ENCODE measurements at places on chromosomes 6 and 20.
A peak's percentile ranks its signal among the peaks of the same experiment; 100 is the strongest.

DNA sequence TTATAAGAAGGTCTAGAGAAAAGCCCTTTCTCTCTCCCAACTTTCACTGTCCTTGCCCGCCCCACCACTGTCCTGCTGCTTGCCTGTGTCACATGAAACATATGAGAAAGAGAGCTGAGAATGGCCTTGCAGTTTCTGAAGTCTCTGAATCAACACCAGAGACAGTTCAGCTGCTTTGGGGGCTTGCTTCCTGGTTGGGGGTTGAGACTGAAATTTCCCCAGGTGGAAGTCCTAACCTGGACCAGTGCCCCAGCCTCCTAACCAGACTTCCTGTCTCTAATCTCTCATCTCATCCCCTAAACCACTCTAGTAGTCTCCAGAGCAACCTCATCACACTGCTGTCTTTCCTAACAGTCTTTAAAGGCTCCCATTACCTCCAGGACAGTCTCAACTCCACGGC, 10.7 kb downstream of the TRAM2 start:
- no peak for DNase-seq

GRCh38 chr20:25044660-25045342, 13.1 kb downstream of the ACSS1 start:
- DNase-seq: no peak

DNA sequence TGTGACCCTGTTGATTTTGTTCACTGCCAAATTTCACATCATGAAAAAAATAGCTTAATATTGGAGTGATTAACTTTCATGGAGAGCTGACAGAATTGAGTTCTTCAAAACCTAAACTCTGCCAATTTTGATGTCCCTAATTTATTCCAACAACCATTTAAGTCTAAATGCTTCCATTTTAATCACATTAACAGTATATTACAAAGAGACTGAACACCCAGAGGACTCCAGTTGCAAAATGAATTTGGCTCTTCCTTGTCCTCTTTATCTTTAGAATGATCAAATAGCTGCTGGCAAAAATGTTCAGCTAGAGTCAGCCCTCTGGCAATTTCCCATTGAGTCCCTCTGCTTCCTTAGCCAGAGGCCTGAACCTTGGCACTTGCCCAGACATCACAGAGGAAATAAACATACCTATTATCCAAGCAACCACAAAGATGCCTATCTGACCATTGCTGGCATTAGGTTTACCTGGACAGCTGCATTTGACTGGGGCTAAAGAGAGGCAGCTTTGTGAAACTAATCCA, 299.0 kb upstream of the STXBP5 start:
- no peak for DNase-seq

GRCh38 chr6:7812623-7813022, 86.7 kb downstream of the BMP6 start:
- DNase-seq: no peak

DNA sequence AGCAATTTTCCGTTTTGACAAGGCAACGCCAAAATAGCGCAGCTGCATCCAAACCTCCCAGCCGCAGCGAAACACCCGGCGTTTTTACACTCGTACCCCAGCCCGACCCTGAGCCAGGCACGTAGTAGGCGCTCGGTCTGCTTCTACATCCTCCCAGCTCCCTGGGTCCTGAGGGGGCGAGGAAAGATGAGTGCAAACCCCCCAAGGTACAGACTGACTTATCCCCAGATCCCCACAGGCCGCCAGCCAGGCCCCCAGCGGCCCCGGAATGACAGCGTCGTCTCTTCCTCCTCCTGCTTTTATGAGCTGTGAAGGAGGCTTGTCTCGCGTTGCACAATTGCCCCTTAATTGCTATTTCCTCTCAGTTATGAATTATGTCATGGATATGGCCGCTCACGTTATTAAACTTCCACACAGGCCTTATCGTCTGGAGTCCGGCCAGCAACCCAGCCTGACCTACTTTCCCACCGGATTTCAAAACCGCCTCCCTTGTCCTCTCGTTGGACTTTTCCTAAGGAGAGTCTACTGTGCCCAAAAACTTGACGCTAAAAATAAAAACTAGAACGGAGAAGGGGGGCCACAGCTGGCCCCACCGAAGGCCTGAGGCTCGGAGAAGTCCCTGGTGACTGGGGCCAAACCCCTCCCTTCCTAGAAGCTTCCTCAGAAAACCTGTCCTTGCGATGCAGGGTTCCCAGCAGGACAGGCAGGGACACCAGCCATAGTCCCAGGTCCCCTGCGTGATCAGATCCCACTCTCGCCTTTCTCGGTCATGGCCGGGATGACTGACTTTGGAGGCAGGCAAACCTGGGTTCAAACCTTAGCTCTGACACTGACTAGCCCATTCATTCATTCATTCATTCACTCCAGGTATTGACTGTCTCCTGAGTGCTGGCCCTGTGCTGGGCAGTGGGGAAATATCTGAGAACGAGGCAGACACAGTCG, 130.9 kb upstream of the PTPN1 start:
- DNase-seq: no peak

DNA sequence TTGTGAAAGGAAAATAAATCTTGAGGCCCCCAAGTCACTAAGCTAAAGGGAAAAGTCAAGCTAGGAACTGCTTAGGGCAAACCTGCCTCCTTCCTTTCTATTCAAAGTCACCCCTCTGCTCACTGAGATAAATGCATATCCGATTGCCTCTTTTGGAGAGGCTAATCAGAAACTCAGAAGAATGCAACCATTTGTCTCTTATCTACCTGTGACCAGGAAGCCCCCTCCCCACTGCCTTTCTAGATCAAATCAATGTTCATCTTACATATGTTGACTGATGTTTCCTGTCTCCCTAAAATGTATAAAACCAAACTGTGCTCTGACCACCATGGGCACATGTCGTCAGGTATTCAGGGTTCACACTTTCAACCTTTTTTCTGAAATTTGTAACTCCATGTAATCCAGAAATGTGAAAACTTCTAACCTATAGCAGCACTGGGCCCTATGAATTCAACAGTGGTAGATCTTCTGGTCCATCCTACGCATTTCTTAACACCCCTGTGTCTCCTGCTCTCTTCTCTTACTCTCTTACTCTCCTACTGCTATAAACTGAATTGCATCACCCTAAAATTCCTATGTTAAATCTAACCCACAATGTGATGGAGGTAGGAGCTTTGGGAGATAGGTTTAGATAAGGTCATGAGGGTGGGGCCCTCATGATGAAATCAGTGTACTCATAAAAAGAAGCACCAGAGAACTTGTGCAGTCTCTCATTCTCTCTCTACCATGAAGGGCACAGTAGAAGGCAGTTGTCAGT, 89.3 kb downstream of the EPB41L2 start:
- DNase-seq: no peak

DNA sequence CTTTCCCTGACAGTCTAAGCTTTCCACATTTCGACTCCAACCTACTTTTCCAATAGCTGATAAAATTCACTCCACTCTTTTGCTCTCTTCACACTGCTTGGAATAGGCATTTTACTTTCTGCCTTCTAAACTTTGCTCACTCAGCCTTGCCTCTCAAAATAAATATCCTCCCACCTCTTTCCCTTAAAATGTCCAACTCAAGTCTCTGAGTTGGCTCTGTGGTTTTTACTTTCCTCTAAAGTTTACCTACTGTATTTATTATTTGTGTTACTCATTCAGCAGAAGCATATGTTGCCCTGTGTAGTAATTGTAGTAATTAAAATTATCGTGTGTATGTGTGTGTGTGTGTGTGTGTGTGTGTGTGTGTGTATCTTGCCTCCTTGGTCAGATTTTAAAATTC, 20.0 kb upstream of the CDYL start:
- DNase-seq: no peak

GRCh38 chr6:22828179-22829062, 259.1 kb downstream of the HDGFL1 start:
- DNase-seq: peak; percentile 86

DNA sequence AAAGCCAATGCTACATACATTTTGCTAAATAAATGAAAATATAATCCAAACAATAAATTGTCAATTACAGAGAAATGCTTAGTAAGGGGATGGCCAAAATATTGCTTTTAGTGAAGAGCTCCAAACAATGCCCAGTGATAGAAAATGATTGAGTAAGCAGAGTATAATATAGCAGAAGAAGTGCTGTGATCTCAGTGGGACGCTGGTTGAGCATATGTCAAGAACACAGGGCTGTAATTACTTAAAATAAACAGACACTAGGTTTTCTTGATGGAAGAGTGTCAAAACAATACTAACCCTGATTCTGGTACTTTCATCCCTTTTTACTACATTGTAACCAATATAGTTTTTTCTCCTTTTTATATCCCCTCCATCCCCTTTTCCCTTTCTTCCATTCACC, 150.3 kb downstream of the GRIK2 start:
- peak; percentile 80 for DNase-seq

GRCh38 chr20:23212464-23212995, 126.4 kb upstream of the CD93 start:
- DNase-seq: no peak

Measured in NCI-H2227 treated with DMSO at 0.1 percent for 48 hours (cell line).